ENCODE measurements at places on chromosomes 1 and 21. TPM values are rescaled to one million over a fixed set of nuclear protein-coding genes. Genes with fewer than 3 reads are reported as not detected.

DNA sequence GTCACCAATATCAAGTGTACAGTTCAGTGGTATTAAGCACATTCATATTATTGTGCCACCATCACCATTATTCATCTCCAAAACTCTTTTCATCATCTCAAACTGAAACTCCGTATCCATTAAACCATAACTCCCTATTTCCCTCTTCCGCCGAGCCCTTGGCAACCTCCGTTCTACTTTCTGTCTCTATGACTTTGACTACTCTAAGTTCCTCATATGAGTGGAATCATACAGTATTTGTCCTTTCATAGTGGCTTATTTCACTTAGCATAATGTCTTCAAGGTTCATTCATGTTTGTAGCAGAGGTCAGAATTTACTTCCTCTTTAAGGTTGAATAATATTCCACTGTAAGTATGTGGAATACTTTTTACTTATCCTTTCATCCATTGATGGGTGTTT lies 21.7 kb downstream of the SELP start:
- no peaks in the 10 kb centered on the region for H3K27me3 ChIP-seq
- no peak overlapping the region for H3K4me3 ChIP-seq
- H3K36me3 ChIP-seq, result no peaks in the 10 kb centered on the region
- H3K27ac ChIP-seq, result no peak overlapping the region
- peaks cover 10% of the 10 kb centered on the region for H3K4me1 ChIP-seq
- DNase-seq, result no peak

GRCh38 chr21:29640080-29640508 lies 299.7 kb downstream of the GRIK1 start:
- peak overlapping the region; percentile 56 for H3K27ac ChIP-seq
- peak; percentile 35 for DNase-seq
- peak overlapping the region; percentile 22 for H3K4me3 ChIP-seq
- no peaks in the 10 kb centered on the region for H3K36me3 ChIP-seq

- H3K27ac ChIP-seq, result no peak overlapping the region
- DNase-seq, result no peak
- no peaks in the 10 kb centered on the region for H3K36me3 ChIP-seq
- H3K27me3 ChIP-seq, result no peaks in the 10 kb centered on the region
- no peak overlapping the region for H3K4me3 ChIP-seq
These were observed 1.2 kb downstream of the HHIPL2 start for GRCh38 chr1:222546548-222547259.

DNA sequence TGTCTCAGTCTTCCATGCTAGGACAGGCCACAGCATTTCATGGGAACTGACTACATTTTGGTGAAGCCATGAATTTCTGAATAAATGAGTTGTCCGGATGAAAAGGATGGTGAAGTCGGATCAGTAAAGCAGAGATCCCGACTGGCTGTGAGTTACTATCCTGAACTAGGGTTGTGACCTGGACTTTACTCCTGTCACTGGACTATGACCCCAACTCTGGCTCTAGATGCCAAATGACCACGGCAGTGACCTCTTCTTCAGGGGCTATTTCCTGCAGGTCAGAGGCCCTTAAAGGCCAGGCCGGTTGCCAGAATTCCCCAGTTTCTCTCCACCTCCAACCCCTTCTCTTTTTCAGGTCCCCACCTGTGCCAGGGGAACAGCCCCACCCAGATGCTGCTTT lies 1.7 kb upstream of the NECTIN4 start:
- no peak for DNase-seq
- H3K36me3 ChIP-seq, result no peaks in the 10 kb centered on the region
- H3K4me3 ChIP-seq, result no peak overlapping the region
- H3K27ac ChIP-seq, result no peak overlapping the region
- H3K27me3 ChIP-seq, result no peaks in the 10 kb centered on the region

GRCh38 chr21:38236232-38236631 lies 20.6 kb upstream of the KCNJ15 start:
- no peak overlapping the region for H3K27ac ChIP-seq
- H3K27me3 ChIP-seq, result no peaks in the 10 kb centered on the region
- no peaks in the 10 kb centered on the region for H3K36me3 ChIP-seq
- no peak overlapping the region for H3K4me3 ChIP-seq
- DNase-seq, result no peak
- no peaks in the 10 kb centered on the region for H3K4me1 ChIP-seq

GRCh38 chr1:109639063-109639840 lies 16.6 kb upstream of the GSTM4 start:
- no peak overlapping the region for H3K27ac ChIP-seq
- no peak for DNase-seq
- no peaks in the 10 kb centered on the region for H3K36me3 ChIP-seq
- no peaks in the 10 kb centered on the region for H3K27me3 ChIP-seq
- H3K4me3 ChIP-seq, result no peak overlapping the region
- peaks cover 22% of the 10 kb centered on the region for H3K4me1 ChIP-seq

GRCh38 chr1:235415008-235415904 lies 48.0 kb downstream of the TBCE start:
- no peak overlapping the region for H3K27ac ChIP-seq
- peak; percentile 15 for DNase-seq
- no peak overlapping the region for H3K4me3 ChIP-seq
- no peaks in the 10 kb centered on the region for H3K36me3 ChIP-seq
- H3K4me1 ChIP-seq, result no peaks in the 10 kb centered on the region

DNA sequence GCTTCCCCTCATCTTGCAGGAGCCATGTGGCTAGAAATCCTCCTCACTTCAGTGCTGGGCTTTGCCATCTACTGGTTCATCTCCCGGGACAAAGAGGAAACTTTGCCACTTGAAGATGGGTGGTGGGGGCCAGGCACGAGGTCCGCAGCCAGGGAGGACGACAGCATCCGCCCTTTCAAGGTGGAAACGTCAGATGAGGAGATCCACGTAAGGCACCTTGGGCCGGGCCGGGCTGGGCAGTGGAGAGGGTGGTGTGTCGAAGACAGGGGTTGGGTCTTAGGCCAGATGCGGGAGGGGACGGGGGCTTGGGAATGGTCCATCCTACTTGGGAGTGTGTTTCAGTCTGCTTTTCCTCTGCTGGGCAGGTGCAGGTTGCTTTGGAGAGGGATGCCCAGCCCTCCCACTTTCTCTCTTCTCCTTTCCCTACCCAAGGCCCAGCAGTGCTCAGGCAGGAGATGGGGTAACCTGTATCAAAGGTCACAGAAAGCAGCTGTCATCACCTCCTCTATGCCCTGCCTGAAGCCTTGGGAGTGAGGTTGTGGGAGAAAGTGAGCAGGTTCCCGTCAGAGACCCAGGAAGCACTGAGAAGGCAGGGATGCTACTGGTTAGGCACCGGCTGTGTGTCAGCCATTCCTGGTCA lies 18.9 kb downstream of the EPHX1 start:
- DNase-seq, result no peak
- H3K36me3 ChIP-seq, result no peaks in the 10 kb centered on the region
- H3K27ac ChIP-seq, result no peak overlapping the region
- no peaks in the 10 kb centered on the region for H3K27me3 ChIP-seq
- no peak overlapping the region for H3K4me3 ChIP-seq

DNA sequence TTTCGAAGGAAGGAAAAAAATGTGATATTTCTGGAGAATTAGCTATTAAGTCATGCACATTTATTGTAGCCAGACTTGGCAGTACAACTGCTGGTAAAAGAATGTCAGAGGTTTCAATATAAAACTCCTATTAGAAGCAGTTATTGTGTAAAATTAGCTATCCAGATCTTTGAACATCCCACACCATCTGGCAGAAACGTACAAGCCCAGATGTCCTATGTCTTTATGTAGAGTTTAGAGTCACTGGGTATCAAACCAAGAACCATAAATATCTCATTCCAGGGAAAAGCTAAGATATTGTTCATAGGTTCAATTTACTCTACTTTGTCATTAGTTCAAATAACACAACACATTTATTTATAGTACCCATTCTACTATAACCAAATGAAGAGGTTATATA lies 31.4 kb downstream of the OLFM3 start:
- no peaks in the 10 kb centered on the region for H3K36me3 ChIP-seq
- DNase-seq, result no peak
- no peaks in the 10 kb centered on the region for H3K27me3 ChIP-seq
- no peak overlapping the region for H3K4me3 ChIP-seq

GRCh38 chr1:37861151-37861550 lies 1.8 kb upstream of the MTF1 start:
- peaks cover 14% of the 10 kb centered on the region for H3K4me1 ChIP-seq
- DNase-seq, result no peak
- H3K27ac ChIP-seq, result no peak overlapping the region
- H3K36me3 ChIP-seq, result peaks cover 9% of the 10 kb centered on the region
- no peaks in the 10 kb centered on the region for H3K27me3 ChIP-seq
- no peak overlapping the region for H3K4me3 ChIP-seq

DNA sequence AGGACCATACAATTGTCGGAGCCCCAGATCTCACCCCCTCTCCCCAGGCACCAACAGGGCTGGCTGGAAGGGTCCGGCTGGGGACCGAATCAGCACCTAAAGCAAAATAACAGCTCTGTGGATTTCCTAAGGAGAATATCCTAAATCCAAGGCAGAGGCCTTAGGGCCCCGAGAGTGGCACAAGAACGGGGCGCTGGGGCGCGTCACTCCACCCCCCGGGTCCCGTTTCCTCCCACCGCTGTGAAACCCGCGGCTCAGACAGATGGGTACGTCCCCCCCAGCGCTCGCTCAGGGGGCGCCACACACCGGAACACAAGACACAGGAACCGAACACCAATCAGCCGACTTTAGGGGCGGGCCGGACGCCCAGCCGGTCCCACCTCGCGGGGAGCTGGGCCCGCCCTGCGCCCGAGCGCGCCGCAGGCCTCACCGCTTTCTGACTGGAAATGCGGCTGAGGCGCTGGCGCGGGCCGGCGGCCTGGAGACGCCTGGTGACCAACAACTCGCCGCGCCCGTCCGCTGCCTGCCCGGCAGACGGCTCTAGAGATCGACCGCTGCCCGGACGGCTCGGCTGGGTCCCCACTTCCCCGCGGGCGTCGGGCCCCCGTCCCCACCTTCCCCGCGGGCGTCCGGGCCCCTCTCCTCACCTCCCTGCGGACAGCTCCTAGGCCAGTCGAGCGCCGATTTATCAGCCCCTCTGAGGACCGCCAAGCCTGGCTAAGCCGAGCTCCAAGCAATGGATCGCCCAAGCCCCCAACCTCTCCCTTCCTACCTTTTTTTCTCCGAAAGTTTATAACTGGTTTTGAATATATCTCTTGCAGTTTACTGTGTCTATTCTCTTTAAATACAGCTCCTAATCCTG lies at the start of gene HFM1:
Gene HFM1, minus strand, starts transcription at position 687 of the 862 bp plus-strand sequence. CDS start 3,755 bp downstream, outside the sequence.
- H3K27ac ChIP-seq, result no peak within 1 kb of the TSS
- no peak for DNase-seq
- H3K4me3 ChIP-seq, result peak within 1 kb of the TSS; percentile 60
- no peaks in the 10 kb centered on the region for H3K4me1 ChIP-seq
- no peaks in the 10 kb centered on the region for H3K36me3 ChIP-seq

- H3K4me1 ChIP-seq, result no peaks in the 10 kb centered on the region
- no peaks in the 10 kb centered on the region for H3K36me3 ChIP-seq
- H3K27ac ChIP-seq, result no peak overlapping the region
- no peak overlapping the region for H3K4me3 ChIP-seq
- DNase-seq, result no peak
- no peaks in the 10 kb centered on the region for H3K27me3 ChIP-seq
These were observed 36.8 kb upstream of the PODN start for GRCh38 chr1:53025034-53025768.

DNA sequence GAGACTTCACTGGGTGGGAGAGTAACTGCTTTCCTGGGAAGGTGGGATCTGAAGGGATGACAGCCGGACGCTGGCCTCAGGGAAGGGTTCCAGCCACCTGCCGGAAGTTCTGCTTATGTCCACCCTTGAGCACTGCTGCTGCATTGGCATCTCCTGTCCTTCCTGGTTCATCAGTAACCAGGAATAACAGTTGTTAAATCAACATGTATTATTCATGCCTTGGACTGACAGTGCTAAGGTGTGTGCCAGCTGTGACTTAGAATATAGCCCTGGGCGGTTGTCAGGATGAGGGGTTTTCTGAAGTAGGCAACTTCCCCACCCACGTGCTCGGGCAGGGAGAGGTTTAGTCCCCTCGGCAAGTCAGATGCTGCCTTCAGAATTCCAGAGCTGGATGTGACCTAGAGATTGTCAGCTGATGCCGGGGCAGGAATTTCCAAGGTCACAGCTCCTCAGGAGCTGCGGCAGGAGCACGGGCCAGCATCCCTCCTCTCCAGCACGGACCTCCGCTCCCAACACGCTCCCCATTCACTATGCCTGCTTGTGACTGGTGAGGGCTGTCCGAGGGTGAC lies 17.9 kb downstream of the CLDN14 start:
- H3K4me1 ChIP-seq, result no peaks in the 10 kb centered on the region
- no peak overlapping the region for H3K4me3 ChIP-seq
- no peak for DNase-seq

DNA sequence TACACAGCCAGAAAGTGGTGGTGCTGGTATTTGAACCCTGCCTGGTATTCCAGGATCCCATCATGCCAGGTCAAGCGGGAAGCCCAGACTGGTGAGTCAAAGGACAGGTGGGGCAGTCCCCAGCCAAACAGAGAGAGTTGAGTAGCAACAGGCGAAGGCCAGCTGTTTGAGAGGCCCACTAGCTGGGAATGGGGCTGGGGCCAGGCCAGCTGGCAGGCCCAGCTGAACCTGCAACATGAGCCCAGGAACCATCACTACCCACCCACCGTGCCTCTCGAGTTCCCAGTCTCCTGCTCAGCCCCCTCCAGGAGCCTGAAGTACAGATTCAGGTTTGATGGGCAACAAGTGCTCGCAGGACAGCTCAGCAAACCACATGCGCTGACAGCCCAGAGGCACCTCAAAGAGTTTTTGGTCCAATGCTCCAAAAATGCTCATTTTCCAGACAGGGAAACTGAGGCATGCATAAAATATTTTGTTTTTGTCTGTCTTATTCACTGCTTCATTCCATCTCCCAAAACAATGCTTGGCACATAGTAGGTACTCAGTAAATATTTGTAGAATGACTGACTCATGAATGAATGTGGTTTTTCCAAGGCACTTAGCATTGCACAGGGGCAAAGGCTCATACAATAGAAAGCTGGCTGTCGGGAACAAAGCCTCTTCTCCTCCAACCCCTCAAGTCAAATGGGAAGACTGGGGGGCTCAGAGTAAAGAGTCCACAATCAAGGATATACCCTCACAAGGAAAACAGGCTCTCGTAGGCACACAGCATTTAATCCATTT lies 42.5 kb upstream of the CLIC4 start:
- H3K27me3 ChIP-seq, result no peaks in the 10 kb centered on the region
- H3K4me1 ChIP-seq, result peaks cover 3% of the 10 kb centered on the region
- no peak overlapping the region for H3K27ac ChIP-seq
- no peak for DNase-seq
- no peaks in the 10 kb centered on the region for H3K36me3 ChIP-seq

- H3K36me3 ChIP-seq, result no peaks in the 10 kb centered on the region
- H3K27ac ChIP-seq, result no peak overlapping the region
- no peaks in the 10 kb centered on the region for H3K27me3 ChIP-seq
- H3K4me3 ChIP-seq, result no peak overlapping the region
- no peaks in the 10 kb centered on the region for H3K4me1 ChIP-seq
These were observed 174.7 kb downstream of the NRIP1 start for GRCh38 chr21:14890141-14890540.

- H3K27ac ChIP-seq, result no peak overlapping the region
- H3K4me1 ChIP-seq, result no peaks in the 10 kb centered on the region
- DNase-seq, result no peak
- no peak overlapping the region for H3K4me3 ChIP-seq
These were observed 273.4 kb upstream of the BEND5 start for GRCh38 chr1:49050041-49050440.

Gene RNF19B
- 32.2 TPM for total RNA-seq

Gene CLDN19
- not detected for total RNA-seq

Gene SH2D1B
- total RNA-seq, result not detected
